Stimulated activated CD8-positive, alpha-beta memory T cell treated with anti-CD3 and anti-CD28 coated beads, Interleukin-2, amount 100 ng/mL, for 1 hour (primary cell): ENCODE measurements at places on chromosomes 11 and 22.

- no peak for DNase-seq
Measured at GRCh38 chr11:68959465-68960293, 21.1 kb downstream of the MRGPRD start.

- no peak for DNase-seq
Measured at GRCh38 chr11:5197536-5197935, 2.9 kb downstream of the OR51V1 start.

GRCh38 chr11:68998390-68998911, 14.6 kb downstream of the MRGPRF start:
- no peak for DNase-seq

- no peak for DNase-seq
Measured at GRCh38 chr11:112222303-112222702, 3.9 kb upstream of the PTS start.

DNA sequence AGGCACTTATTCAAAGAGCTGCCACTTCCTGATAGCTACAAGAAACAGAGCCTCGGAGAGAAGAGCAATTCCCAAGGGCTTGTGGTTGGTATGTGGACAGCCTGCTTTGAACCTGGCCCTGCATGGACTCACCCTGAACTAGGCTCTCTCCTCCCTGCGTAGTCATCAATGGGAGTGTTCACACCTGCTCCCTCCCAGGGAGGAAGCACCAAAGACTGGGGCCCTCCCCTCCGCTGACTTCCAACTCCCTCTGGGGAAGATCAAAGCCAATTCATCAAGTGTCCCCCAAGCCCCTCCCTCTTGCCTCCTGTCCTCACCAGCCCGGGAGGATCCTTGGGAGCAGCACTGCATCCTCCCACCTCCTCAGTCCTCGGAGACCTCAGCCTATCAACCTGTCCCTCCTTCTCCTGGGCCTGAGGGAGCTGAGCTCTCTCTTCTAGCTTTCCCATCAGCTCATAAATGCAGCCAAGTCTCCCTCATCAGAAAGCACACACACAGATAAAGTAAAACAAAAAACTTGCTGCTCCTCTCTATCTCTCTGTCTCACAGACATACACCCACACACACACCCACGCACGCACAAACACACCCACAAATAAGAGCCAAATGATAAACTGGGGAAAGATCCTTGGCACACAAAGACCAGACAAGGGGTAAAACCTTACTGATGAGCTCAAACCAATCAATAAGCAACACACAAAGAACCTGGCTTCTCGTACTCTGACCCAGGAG, 3.3 kb downstream of the A4GALT start:
- DNase-seq = no peak

- no peak for DNase-seq
Measured at GRCh38 chr11:10310301-10310841, 5.5 kb downstream of the ADM start.
